ENCODE measurements at places on chromosomes 2 and 18. TPM values are rescaled to one million over a fixed set of nuclear protein-coding genes. Genes with fewer than 3 reads are reported as not detected.

The IL1R2 gene
- 17.0 TPM for total RNA-seq

The FAM161A gene
- 1.5 TPM for total RNA-seq

The OSBPL6 gene
- total RNA-seq: 2.6 TPM

The RGPD3 gene
- 0.12 TPM for total RNA-seq

DNA sequence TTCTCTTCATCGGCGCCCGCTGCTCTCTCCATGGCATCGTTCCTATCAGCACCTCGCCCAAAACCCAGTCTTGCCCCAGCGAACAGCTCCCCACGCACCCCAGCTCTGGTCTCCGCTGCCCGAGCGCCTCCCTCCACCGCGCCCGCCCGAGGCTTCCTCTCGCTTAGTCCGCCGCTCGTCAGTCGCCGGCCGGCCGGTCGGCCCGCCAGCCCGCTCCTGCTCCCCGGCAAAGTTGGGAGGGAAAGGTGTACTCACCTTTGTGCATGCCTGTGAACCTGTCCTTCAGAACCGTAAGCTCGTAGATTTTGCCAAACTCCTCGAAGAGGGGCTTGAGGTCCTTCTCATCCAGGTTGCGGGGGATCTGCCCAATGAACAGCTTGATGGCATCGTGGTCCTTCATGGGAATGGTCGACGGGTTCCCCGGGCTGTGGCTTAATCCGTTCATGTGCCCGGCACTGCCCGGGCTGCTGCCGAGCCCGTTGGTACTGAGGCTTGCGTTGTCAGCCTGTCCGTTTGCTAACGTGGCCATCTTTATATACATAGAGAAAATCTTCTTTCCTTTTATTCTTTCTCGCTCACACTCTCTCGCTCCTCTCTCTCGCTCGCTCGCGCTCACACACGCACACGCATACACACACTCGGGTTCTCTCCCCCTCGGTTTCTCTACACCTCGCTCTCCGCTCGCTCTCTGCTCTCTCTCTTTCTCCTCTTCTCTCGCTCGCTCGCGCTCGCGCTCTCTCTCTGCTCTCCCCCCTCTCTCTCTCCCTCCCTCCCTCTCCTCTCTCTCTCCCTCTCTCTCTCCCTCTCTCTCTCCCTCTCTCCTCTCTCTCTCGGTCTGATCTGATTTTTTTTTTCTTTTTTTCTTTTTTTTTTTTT, at the start of gene CELF4:
TSS of gene CELF4 (minus strand) at position 698 of the 876 bp plus-strand sequence.
- H3K36me3 ChIP-seq: no peaks in the 10 kb centered on the region
- DNase-seq: peak; percentile 64
- H3K4me3 ChIP-seq: peak within 1 kb of the TSS; percentile 56
- peaks cover 17% of the 10 kb centered on the region for H3K4me1 ChIP-seq

GRCh38 chr2:104756118-104756517, 97.8 kb upstream of the POU3F3 start:
- H3K4me1 ChIP-seq: no peaks in the 10 kb centered on the region
- no peaks in the 10 kb centered on the region for H3K36me3 ChIP-seq
- no peak for DNase-seq

DNA sequence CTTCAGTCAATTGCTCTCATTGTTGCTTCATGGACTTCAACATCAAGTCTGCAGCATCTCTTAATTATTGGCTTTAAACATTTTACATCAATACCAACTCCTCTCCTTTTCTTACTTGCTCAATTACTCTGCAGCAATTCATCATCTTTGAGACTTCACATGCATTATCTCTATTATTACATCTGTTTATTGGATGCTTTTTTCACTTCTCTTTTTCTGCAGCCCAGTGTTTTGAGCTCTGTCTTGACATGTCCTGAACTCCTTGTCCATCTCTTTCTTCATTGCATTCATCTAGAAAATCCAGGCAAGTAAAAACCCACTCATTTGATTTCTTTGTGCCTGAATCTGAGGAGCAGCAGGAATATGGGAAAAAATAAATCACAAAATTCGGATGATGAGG, 647.9 kb downstream of the PLCL1 start:
- no peaks in the 10 kb centered on the region for H3K27me3 ChIP-seq
- H3K4me3 ChIP-seq: no peak overlapping the region
- no peak overlapping the region for H3K27ac ChIP-seq
- no peaks in the 10 kb centered on the region for H3K4me1 ChIP-seq
- no peaks in the 10 kb centered on the region for H3K36me3 ChIP-seq

DNA sequence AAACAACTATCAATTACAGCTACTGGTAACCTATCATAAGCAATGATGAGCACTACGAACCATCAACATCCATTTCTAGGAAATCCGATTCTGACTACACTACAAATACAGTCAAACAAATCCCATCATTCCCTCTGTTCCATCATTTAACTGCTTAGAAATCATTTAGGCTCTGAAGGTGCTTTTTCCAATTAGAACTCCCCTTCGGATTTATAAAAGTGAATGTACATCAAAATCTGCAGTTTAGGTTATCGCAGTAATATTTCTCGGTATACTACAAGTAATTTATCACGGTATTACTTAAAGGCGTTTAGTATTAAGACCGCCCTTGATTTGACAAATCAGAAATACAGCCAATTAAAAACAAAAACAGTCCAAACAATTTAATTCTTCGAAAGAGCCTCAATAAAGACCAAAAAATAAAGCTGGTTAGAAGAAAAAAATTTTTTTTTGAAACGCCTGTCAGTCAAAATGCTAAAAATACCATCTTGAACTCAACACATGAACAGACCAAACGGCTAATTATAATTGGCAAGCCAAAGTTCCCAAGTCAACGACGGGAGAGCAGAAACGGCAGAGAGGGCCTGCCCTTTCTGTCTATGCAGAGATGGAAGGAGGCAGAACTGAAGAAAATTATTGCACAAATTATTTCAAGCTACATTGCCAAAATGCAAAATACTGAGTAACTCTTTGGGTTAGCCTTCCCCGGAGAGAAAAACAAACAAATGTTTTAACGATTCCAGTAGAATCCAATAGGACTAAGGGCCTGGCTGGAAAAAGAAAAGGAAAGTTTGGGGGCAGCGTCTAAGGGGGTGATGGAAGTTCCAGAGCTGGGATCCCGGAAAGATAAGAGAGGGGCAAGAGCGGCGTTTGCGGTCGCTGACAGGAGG, 1.2 kb downstream of the VPS54 start:
- no peaks in the 10 kb centered on the region for H3K36me3 ChIP-seq
- peak overlapping the region; percentile 95 for H3K27ac ChIP-seq
- peaks cover 28% of the 10 kb centered on the region for H3K4me1 ChIP-seq
- H3K27me3 ChIP-seq: no peaks in the 10 kb centered on the region
- DNase-seq: no peak
- peak overlapping the region; percentile 65 for H3K4me3 ChIP-seq

- DNase-seq: peak; percentile 60
- H3K27ac ChIP-seq: no peak overlapping the region
- peaks cover 20% of the 10 kb centered on the region for H3K27me3 ChIP-seq
- H3K36me3 ChIP-seq: no peaks in the 10 kb centered on the region
These were observed 17.4 kb upstream of the ANKRD53 start for GRCh38 chr2:70960833-70961647.

GRCh38 chr2:86037141-86037794, 68.4 kb downstream of the POLR1A start:
- H3K36me3 ChIP-seq: peaks cover 19% of the 10 kb centered on the region
- peaks cover 54% of the 10 kb centered on the region for H3K4me1 ChIP-seq
- no peaks in the 10 kb centered on the region for H3K27me3 ChIP-seq
- peak overlapping the region; percentile 91 for H3K27ac ChIP-seq

DNA sequence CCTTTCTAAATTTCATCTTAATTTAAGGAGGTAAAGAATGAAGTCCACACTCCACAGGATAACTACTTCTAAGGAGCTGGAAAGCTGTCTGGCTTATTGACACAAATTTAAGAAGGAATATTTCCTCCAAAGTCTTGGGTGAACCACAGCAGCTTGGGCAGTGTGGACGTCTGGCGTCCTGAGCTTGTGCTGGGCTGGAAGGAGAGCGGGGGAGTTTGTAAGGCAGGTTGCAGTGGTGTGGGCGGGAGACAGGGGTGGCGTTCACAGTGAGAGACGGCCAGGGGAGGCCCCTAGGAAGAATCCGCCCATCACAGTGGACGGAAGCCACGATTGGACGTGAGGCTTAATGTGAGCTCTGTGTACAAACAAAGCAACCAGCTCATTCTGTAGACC, 25.7 kb downstream of the ADI1 start:
- peak; percentile 48 for DNase-seq
- no peaks in the 10 kb centered on the region for H3K4me1 ChIP-seq
- H3K27me3 ChIP-seq: no peaks in the 10 kb centered on the region
- peaks cover 28% of the 10 kb centered on the region for H3K36me3 ChIP-seq
- peak overlapping the region; percentile 9 for H3K4me3 ChIP-seq
